Peyer's patch (tissue), 4 donors: ENCODE measurements at places on chromosomes 7 and 10.
A peak's percentile ranks its signal among the peaks of the same experiment; 100 is the strongest.

DNA sequence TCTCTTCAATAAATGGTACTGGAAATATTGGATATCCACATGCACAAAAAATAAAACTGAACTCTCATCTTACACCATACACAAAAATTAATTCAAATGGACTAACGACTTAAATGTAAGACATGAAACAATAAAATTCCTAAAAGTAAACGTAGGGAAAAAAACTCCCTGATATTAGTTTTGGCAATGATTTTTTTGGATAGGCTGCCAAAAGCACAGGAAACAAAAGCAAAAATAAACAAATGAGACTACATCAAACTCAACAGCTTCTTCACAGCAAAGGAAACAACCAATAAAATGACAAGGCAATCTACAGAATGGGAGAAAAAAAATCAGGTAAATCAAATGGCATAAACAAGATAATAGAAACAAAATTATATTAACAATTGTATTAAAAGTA is 65.7 kb downstream of the ORC5 start:
- DNase-seq = no peak

- no peak for DNase-seq
Measured at GRCh38 chr7:7671361-7671760, 30.8 kb downstream of the UMAD1 start.

DNA sequence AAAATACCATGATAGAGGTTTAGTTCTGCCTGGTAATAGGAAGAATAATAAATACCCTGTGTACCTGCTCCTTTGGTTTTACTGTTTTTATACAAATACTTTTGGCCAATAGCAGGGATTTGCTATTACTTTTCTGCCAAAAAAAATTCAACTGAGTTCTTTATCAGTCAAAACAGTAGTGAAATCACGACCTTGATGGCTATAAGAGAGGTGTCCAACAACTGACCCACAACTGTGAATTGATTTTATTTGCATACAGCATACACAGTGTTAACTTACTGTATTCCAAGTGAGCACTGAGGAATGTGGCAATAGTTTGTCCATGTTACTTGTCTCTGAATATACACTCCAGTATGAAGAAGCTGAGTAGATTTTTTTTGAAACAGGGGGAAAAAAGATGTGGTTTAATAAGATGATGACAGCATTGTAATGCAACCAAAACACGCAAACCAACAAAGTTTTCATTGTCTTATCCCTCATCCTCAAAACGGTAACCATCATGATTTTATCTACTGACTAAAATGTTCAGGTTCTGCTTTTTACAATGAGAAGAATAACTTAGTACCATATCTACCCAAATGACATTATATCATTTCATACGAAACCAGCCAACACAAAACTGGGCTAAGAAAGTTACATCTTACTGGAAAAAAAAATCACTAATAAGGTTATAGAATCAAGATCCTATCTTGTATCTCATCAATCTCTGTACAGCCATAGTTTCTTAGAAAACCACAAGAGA is 63.3 kb downstream of the GSAP start:
- DNase-seq = no peak

DNA sequence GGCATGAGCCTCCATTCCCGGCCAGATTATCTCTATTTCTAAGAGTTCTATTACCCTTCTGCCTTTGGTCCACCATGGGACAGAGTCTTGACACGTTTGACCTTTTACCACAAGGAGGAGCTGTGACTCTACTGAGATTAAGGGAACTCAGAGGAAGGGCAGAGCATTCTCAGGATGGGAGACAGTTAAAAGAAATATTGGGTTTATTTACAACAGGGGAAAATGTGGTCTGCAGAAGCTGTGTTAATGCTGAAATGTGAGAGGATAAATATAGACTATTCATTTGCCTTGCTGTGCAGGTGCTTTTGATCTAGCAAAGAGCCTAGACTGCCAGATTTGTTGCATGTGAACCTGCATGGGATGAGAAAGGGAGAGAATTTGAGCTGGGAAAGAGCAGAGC is 45.8 kb upstream of the PRSS58 start:
- no peak for DNase-seq

GRCh38 chr10:89399956-89400355 is 7.5 kb downstream of the IFIT1 start:
- DNase-seq = no peak

- DNase-seq = peak; percentile 72
Measured at GRCh38 chr10:67788028-67788886, 49.7 kb downstream of the DNAJC12 start.

- DNase-seq = no peak
Measured at GRCh38 chr7:111677848-111678247, 115.6 kb upstream of the IMMP2L start.

DNA sequence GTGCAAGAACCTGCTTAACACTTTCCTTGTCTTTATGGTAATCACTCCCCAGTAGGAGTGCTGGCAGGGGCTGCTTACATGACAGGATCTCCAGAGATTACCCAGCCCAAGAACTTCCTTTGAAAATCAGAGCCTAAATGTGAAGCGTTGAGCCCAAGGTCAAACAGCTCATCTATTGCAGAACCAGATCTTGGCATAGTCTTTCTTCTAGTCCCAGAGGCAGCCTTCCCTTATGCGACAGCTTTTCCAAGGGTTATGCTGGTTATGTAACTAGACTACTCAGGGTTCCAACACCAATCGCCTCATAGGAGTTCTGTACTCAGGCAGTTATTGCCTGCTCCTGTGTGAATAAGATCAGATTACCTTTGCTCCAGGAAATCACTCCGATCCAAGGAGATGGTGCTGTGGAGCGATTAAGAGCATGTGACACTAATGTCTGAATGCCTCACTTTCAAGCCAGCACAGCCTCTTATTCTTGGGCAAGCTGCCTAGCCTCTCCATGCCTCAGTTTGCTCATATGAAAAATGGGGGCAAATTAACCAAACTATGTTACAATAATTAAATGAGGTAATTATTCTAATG is 8.4 kb upstream of the LGI1 start:
- DNase-seq = no peak

- no peak for DNase-seq
Measured at GRCh38 chr10:7610651-7611389, 55.9 kb downstream of the ITIH5 start.

DNA sequence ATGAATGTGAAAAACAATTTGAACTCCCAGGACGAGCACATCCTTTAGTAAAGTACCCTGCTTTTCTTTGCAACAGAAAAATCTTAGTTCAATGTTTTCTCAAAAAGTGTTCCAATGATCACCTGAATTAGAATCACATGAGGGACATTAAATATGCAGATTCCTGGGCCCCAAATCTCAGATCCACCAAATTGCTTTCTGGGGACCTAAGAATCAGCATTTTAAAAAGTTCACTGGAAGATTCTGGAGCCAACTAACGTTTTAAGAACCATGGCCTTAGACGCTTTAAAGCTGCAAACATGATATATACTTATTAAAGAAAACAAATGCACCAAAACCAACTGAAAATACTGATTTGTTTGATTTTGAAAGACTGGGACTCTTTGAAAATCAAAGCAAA is 143.4 kb upstream of the TMEM168 start:
- no peak for DNase-seq

- no peak for DNase-seq
Measured at GRCh38 chr7:97639036-97639435, 92.8 kb upstream of the TAC1 start.

DNA sequence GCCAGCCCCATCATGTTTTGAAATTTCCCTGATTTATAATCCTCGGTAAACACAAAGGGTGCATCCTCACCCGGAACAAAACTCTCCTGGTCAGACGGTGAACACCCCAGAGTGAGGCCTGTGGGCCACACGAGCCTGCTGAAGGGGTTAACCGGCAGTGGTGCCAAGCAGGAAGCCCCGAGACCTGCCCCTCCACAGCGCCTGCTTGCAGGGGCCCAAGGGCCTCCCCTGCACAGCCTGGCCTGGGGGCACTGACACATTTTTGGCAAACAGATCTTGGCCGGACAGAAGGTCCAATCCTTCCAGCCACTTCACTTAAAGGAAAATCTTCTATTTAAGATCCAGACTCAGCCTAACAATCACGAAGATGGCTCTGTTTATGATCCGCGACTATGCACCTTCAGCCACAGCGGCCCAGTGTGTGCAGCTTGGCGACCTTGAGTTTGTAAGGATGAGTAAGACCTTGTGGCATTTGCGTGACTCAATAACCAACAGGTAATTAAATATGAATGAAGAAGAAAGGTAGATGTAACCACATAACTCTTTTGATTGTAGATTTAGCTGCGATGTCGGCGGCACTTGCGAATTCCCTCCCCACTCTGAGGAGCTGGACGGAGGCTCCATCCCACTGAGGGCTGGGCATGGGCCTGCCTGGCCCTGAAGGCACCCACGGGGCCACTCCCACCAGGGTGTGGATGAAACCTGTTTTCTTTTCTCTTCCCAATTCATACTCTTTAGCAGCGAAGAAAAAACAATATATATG is 328.2 kb downstream of the DNAJB6 start:
- no peak for DNase-seq

DNA sequence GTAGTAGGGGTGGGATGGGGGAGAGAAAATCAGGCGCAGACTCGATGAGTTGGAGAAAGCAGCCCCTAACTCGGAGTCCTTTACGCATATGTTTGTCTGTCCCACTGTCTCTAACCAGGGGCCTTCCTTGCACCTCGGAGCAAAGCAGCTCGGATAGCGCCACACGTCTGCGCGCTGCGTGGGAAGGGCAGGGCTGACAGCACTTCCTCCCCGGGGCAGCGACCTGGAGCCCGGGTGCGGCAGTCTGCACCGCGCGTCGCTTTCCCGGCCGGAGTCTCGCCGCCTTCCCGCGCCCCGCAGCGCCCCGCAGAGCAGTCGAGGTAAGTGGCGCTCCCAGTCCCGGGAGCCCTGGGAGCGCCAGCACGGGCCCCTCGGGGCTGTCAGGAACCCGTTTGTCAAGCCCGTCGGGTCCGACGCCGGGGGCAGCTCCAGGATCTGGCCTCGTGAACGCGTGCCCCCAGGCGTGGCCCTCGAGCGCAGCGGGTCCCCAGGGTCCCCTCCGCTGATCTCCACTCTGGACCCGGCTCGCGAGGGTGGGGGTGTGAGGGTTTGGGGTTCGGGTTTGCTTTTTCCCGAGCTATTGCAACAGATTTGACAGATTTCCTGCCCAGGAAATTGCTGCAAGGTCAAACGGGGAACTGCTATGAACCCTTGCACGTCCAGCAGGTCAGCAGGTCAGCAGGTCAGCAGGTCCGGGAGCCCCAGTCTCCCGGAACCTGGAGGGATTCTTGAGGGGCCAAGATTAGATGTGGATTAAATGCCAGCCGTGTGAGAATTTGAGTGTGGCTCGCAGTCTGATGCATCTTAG is 597 bp downstream of the APBB1IP start:
- DNase-seq = peak; percentile 49

DNA sequence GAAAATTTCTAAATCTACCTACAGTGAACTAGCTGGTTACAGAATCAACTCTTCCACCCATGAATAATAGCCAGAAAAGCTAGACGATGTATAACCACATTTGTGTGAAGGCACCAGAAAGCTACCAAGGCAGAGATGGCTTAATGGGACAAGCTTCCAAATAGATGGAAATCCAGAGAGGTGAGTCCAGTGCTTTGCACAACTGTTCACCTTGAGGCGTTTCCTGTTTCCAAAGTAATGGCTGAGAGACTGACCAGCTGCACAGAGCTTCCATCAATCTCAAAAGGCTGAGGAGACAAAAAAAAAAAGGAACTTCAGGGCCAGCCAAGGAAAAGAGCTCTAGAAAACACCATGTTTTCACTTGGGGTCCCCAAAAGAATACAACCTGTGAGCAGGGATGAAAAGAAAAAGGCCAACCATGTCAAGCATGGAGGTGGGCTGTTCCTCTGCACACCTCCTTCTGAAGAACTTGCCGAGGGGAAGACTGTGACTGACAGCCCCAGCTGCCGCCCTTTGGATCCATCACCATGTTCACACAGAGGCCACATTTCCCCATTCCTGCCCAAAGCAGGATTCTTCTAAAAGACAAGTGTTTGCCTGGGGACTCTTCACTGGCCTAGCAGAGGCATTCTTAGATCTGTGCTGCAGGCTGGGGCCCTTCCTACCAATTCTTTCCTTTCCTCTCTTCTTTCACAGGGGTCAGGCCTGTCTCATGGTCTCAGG is 72.9 kb downstream of the ARHGAP21 start:
- no peak for DNase-seq

GRCh38 chr7:5758286-5758685 is 23.2 kb downstream of the RNF216 start:
- no peak for DNase-seq

DNA sequence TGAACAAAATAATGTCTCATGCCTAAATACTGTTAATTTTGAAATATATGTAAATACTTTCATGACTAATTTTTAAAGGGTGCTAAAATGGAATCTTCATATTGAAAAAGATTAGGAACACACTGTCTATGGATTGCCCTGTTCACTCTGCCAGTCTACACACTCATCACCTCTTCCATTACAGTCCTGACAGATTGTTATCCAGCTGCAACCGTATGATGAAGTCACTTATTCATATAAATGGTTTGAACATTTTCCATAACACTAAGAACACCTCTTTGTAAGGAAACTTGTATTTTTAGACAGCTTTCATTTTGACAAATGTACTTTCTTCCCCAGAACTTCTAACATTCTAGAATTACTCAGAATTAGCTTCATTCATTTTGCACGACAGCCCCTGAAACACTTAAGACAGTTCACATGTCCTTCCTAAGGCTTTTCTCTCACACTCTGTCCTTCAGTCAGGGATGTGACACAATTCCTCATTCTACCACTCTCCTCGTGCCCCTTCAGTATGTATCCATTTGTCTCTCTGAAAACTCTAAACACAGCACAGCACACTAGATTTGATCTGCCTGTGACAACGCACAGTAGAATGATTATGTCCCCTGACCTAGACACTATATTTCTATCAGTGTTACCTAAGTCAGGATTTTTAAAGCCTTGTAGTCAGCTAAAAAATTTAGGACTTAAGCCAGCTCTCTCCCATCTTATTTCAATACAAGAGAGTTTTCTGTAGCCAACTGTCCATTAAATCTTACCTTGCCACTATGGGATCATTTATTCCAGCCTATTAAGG is 71.9 kb downstream of the ORC5 start:
- DNase-seq = no peak

DNA sequence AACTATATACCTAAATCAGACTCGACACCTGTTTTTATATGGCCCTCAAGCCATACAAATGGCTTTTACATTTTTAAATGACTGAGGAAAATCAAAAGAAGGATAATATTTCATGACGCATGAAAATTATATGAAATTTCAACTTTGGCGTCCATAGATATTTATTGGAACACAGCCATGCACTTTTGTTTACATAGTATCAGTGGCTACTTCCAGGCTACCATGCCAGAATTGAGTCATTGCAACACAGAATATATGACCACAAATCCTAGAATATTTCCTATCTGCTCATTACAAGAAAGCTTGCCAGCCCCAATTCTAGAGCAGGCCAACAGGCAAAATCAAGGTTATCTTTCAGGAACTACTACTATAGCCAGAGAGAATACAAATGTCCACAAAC is 29.3 kb downstream of the AFAP1L2 start:
- no peak for DNase-seq

DNA sequence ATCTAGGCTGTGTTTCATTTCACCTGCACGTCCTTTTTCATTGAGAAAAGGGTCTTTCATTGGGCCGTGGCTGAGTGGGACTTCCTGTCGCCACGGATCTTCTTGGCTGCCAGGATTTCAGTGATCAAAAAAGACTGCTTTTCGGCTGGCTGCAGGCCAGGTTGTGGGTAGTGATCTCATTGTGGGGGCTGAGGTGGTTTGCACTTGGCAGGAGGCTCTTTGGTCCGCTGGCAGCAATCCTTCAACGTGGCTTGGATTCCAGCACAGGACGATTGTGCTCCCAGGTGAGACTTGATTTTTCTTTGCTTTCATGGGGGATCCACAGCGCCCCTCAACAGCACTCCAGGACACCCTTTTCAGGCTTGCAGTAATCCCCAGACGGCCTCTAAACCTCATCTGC is 29.0 kb upstream of the ZNF273 start:
- DNase-seq = no peak
